ENCODE measurements at places on chromosomes 3 and 15.

GRCh38 chr3:172098698-172099494 is 59.5 kb downstream of the FNDC3B start:
- DNase-seq, result no peak

GRCh38 chr15:57109005-57109404 is 190.6 kb downstream of the TCF12 start:
- DNase-seq, result no peak

- DNase-seq, result no peak
These were observed 258.8 kb downstream of the PLOD2 start for GRCh38 chr3:145902166-145902565.

GRCh38 chr15:40251486-40252140 is 12.8 kb downstream of the PAK6 start:
- DNase-seq, result no peak
